IPS-NIHi11 (cell line): ENCODE measurements at places on chromosomes 4 and X.

DNA sequence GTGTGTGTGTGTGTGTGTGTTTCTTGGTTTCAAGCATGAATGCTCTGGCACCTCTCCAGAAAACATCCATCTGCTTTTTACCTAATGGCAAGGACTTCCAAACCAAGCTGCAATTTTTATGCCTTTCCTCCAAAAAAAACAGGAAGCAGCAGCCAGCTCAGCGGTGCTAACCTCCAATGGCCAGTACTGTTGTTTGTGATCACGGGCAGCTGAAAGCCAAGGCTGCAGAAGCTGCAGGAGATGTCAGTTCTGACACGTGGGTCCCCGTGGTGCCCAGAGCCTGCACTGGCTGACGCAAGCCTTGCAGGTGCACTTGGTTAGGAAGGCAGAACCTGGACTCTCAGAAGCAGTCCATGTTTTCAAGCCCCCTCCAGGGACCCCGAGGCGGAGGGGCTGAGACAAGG, 313.6 kb upstream of the DDX53 start:
- no peak for DNase-seq

- no peak for DNase-seq
These were observed 102.7 kb upstream of the SORBS2 start for GRCh38 chr4:185914583-185915199.

GRCh38 chr4:85697854-85698253, 222.9 kb downstream of the ARHGAP24 start:
- DNase-seq, result no peak

DNA sequence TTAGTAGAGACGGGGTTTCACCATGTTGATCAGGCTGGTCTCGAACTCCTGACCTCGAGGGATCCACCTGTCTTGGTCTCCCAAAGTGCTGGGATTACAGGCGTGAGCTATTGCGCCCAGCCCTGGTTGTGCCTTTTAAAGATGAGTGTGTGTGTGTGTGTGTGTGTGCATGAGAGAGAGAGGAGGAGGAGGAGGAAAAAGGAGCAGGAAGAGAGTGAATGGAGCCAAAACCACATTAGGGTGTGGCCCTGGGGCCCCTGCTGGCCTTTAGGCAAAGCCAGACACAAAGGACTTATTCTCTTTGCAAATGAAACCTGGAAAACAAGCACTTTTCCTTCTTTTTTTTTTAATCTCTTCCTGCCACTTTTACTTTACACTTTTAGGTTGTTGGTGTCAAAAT, 48.2 kb upstream of the KLF3 start:
- DNase-seq, result no peak

DNA sequence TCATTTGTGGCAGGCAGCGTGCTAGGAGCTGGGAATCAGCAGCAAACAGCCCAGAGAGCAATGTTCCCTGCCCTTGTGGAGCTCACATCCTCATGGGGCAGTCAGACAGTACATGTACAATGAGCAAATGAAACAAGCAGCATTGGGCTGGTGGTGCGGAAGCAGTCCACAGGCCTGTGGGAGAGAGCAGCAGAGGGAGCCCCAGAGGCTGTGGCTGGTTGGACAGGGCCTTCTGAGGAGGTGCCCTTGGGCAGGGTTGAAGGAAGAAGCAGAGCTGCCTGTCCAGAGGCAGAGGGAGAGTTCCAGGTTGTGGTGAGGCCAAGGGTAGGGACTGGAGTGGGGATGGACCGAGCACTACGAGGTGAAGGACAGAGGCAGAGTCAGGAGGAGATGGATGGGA, 22.5 kb downstream of the MMGT1 start:
- no peak for DNase-seq

DNA sequence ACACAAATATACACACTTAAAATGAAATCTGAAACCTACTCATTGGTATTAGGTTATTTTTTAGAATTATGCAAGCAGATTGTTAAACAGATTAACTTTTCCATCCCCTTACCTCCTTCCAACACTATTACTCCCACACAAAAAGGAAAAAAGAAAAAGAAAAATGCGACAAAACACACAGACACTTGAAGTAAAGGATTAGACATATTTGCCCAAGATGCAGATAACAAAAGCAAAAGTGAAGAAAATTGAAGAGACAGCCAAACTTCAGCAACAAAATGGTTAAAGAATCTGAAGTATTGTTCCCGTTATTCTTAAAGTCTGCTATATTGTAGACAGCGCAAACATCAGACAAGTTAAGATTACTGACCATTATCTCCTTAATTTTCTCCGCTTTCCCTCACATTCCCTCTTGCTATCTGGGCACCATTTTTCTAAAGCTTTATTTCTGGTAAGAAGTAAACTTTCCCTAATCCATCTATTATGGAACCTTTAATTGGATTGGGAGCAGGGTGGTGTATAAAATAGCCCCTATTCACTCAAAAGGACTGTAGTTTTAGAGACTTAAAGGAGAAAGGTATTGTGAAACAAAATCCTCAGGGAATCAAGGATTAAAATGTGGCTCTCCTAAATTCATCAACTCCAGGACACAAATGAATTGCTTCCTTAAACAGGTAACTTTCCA, 34.7 kb upstream of the MAB21L2 start:
- peak; percentile 9 for DNase-seq

GRCh38 chr4:39179681-39180080, 2.6 kb upstream of the WDR19 start:
- no peak for DNase-seq

GRCh38 chr4:67575232-67576058, 16.9 kb downstream of the STAP1 start:
- DNase-seq, result no peak

DNA sequence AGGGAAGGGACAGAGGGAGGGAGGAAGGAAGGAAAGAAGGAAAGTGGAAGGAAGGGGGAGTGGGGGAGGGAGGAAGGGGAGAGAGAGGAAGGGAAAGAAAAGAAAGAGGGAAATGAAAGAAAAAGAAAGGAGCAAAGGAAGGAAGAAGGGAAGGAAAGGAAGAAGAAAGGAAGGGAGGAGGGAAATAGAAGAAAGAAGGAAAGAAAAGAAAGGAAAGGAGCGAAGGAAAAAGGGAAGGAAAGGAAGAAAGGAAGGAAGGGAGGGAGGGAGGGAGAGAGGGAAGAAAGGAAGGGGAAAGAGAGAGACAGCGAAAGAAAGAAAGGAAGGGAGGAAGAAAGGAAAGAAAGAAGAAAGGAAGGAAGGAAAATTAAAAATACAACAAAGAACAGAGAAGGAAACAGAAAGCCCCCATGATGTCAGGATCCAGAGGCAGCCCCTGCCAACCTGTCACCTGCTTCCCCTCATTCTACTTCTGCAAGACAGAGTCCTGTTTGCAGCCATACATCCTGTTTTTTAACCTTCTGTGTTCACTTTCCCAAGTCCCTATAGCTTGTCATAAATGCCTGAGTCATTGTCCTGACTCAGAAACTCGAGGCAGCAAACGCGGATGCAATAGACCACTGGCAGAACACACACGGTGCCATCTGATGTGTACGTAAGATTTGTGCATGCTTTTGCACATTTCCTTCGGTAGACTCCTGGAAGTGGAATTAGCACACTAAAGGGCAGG, 77.0 kb upstream of the C4orf50 start:
- DNase-seq, result no peak

GRCh38 chr4:120065974-120066516, 603 bp downstream of the MAD2L1 start:
- DNase-seq, result no peak

DNA sequence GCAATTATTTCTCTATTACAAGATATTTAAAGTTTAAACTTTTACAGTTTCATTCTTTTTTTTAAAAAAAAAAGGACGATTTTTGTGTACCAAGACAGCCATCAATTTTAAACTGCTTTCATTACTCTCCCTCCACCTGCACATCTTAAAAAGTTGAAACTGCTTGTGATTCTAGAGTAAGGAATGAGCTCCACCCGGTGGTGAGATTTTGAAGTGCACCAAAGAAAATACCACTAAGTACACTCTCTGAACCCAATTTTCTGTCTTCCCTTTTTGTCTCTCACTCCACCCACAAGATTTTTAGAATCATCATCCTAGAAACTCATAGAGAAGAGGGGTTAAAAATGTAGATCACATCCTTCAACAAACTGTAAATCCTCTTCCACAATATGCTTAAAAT, 91.3 kb upstream of the WDR44 start:
- DNase-seq, result peak; percentile 34

DNA sequence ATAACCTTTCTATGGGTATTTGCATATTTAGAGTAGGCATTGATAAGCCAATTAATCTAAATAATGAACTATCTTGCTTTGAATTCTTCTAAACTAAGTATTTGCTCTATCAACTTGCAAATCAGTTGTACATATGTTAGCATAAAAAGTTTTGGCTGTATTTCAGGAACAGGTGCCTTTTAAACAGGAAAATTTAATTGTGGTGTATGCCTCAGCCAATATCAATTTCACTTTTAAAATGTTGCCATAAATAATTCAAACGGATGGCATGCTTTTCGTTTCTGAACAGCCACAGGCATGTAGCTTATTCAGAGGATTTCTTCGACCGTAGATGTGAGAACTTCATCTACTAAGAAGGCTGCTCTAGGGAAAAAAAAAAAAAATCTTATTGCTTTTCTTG, 99.9 kb downstream of the DCLK2 start:
- no peak for DNase-seq

DNA sequence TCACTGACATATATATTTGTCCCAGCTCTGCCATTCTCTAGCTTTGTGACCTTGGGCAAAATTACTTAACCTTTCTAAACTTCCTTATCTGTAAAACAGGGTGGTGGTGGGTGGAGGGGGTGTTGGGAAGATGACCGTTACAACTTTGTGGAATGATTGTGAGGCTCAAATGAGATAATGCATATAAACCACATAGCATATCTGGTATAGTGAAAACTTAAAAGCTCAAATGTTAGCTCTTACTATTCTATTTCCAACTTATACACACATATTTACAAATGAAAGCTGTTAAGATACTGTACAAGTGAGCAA, 52.9 kb upstream of the HPRT1 start:
- DNase-seq, result no peak
